ENCODE measurements at places on chromosomes 11 and 22.
A peak's percentile ranks its signal among the peaks of the same experiment; 100 is the strongest.

DNA sequence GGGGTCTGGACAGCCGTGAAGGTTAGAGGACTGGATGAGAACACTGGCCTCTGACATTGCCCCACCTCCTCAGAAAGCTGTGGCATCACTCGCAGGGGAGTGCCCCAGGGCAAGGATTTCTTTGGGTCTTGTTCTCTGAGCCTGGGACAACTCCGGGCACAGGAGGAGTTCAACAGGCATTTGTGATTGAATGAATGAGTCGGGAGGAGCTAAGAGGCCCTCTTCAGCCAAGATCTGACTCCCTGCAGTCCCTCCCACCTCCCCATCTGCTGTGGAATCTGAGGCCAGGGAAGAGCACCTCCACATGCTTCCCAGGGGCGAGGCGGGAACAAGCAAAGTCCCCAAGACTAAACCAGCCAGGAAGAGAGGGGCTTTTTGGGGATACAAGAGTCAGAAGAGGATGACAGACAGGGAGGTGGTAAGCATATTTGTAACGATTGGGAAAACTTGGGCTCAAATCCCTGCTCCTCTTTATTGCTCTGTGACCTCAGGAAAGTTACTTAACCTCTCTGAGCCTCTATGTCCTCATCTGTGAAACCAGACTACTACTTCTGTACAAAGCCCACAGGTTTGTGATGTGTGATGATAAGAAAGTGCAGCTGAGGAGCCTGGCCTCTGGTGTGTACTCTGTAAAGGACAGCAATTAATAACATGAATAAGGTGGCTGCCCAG lies 6.4 kb downstream of the TP53I11 start:
- no peak for DNase-seq

- peak; percentile 31 for DNase-seq
Measured at GRCh38 chr22:35154937-35155387, 89.0 kb downstream of the ISX start.

- no peak for DNase-seq
Measured at GRCh38 chr11:44185522-44185921, 90.0 kb downstream of the EXT2 start.

DNA sequence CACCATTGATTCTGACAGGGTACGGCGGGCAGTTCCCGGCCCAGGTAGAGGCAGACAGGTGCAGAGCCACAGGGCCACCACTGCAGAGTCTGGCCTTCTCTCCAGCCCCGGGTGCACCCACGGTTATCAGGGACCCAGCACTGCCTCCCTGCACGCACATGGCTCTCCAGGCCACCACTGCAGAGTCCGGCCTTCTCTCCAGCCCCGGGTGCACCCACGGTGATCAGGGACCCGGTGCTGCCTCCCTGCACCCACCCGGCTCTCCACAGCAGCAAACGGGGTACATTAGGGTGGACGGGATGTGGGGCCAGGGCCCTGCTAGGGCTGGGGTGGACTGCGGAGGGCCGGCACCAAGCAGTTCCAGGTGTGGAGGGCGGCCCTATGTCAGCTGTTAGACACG lies 272.9 kb downstream of the BRD1 start:
- DNase-seq: no peak

DNA sequence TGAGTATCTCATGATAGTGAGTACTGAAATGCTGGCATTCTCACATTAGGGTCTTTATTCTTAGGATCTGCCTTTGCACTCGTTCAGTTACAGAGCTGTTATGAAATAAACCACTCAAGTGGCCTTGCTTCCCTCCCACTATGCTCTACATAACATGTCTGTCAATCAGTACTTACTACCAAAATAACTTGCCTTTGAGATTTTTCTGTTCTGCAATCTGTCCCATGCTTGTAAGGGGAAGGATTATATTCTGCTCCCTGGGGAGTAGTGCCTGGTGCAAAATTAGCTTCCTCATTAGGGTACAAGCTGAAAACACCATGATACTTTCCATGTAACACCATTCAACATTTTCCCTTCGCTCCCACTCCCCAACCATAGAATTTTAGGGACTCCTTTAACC lies 1.9 kb upstream of the GRAP2 start:
- DNase-seq: no peak

- peak; percentile 57 for DNase-seq
Measured at GRCh38 chr22:39013942-39014722, at the start of gene APOBEC3C. TSS of gene APOBEC3C (plus strand) at chr22:39014257. CDS start at chr22:39014363, 106 bp downstream.

- peak; percentile 26 for DNase-seq
Measured at GRCh38 chr22:33126881-33127280, 68.7 kb upstream of the SYN3 start.

- DNase-seq: peak; percentile 6
Measured at GRCh38 chr11:118746988-118747585, 43.9 kb downstream of the DDX6 start.

DNA sequence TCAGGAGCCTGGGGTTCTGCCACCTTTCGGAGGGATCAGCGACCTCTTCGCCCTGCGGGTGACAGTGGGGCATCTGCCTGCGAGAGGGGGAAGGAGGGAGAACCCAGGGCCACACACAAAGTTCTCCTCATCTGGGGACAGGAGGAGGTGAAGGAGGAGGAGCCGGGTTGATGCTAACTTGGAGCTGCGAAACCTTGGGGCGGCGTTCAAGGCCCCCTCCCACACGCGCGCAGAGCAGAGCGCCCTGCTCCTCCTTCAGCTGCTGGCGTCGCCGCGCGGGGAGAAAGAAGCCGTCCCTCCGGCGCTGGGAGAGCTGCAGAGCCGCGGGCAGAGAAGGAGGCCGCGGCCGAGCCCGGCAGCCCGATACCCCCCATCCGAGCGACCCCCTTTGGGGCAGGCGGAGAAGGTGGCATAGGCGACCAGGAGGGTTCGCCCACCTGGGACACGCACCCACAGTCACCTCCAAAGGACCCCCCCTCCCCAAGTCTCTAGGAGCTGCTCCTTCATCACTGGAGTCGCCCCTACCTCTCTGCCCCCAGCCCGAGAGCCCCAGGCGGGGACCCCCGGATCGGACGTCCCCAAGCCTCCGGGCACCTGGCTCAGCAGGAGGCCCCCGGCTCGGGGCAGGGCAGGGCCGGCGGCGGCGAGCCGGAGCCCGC lies at the start of gene RASD2:
Gene RASD2, plus strand, starts transcription at position 237 of the 659 bp plus-strand sequence. CDS start 5,979 bp downstream, outside the sequence.
- DNase-seq: no peak

- no peak for DNase-seq
Measured at GRCh38 chr11:14967581-14968243, 4.4 kb downstream of the CALCA start.

GRCh38 chr11:92296138-92296515 lies 71.5 kb downstream of the FAT3 start:
- DNase-seq: no peak

DNA sequence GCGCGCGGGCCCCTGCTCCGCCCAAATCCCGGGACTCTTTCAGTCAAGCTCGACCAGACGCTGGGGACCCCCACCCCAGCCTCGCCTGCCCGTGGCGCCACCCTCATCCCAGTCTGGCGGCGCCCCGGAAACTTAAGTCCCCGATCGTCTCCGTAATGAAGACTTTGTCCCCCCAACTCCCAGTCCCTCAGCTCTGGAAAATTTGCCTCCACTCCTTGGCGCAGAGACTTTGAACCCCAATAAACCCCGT lies 348 bp downstream of the PLCB3 start:
- no peak for DNase-seq

DNA sequence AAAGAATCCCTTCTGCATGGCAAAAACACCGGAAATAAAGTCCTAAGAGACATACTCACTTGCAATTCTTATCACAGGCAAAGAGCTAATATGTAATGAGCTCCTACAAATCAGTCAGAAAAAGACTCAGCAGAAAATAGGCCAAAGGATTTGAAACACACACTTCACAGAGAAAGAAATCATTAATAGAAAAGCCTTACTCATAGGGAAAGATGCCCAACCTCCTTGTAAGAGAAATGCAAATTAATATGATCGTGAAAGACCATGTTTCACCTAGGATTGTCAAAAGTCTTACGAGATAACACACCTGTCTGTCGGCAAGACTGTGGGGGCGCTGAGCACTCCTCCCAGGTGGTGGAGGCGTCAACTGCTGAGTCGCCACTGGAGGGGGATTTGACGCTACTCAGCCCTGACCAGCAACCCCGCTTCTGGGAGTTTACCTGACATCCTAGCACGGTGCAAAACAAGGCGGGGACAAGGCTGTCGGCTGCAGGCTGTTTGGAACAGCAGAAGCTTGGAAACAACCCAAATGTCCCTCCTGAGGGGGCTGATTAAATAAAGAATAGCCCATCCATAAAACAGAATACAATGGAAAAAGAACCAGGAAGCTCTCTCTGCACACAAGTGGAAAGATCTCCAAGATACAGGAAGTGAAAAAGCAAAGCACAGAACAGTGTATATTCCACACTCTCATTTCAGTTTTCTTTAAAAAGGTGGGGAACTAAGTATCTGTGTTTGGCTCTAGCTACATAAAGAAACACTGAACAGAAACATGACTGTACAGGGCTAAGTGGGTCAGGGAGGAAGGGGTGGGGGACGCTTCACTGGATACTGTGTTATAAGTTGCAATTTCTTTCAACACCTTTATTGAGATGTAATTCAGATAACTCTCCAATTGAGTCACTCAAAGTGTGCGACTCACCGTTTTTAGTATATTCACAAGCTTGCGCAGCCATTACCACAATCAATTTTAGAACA lies 11.5 kb downstream of the CSNK1E start:
- no peak for DNase-seq

- no peak for DNase-seq
Measured at GRCh38 chr22:48920776-48921241, 906.9 kb downstream of the BRD1 start.
